ENCODE measurements at places on chromosomes 12 and 14. TPM values are rescaled to one million over a fixed set of nuclear protein-coding genes. Genes with fewer than 3 reads are reported as not detected.

Gene AVPR1A
- total RNA-seq = 1.5 TPM

Gene RFLNA
- 7.8 TPM for total RNA-seq

Gene INHBC
- 0.18 TPM for total RNA-seq

Gene CLECL1
- not detected for total RNA-seq

Gene SLC39A5
- not detected for total RNA-seq

Gene ARMH4
- total RNA-seq = 3.2 TPM

Gene ATN1
- total RNA-seq = 50.1 TPM

DNA sequence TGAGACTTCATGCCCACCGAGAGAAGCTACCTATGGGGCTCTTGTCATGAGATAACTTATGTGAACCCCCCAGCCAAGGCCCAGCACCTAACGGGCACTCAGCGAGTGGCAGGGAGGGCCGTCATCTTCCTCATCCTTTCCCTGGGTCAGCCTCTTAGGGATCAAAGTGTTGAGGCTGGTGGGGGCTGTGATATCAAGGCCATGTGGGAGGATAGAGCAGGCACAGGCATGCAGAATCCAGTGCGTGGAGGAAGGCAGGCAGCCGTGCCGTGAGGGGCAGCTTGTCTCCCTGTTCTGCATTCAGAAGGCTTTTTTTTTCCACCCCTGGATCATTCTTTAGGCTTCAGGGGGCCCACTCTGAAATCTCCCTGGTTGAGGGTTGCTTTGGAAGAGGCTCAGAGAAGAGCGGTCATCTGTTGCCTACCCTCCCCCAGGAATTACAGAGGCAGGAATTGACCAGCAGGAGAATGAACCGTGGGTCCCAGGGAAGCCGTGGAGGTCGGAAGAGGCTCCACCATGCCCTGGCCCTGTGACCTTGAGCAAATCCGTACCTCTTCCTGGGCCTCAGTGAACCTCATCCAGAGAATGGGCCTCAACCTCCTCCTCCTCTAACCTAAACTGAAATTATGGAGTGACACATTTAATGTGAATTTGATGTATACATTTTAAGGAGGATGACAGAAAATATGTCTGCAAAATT lies 62.8 kb downstream of the BEGAIN start:
- H3K36me3 ChIP-seq = peaks cover 10% of the 10 kb centered on the region
- H3K27me3 ChIP-seq = no peaks in the 10 kb centered on the region
- no peak overlapping the region for H3K27ac ChIP-seq

DNA sequence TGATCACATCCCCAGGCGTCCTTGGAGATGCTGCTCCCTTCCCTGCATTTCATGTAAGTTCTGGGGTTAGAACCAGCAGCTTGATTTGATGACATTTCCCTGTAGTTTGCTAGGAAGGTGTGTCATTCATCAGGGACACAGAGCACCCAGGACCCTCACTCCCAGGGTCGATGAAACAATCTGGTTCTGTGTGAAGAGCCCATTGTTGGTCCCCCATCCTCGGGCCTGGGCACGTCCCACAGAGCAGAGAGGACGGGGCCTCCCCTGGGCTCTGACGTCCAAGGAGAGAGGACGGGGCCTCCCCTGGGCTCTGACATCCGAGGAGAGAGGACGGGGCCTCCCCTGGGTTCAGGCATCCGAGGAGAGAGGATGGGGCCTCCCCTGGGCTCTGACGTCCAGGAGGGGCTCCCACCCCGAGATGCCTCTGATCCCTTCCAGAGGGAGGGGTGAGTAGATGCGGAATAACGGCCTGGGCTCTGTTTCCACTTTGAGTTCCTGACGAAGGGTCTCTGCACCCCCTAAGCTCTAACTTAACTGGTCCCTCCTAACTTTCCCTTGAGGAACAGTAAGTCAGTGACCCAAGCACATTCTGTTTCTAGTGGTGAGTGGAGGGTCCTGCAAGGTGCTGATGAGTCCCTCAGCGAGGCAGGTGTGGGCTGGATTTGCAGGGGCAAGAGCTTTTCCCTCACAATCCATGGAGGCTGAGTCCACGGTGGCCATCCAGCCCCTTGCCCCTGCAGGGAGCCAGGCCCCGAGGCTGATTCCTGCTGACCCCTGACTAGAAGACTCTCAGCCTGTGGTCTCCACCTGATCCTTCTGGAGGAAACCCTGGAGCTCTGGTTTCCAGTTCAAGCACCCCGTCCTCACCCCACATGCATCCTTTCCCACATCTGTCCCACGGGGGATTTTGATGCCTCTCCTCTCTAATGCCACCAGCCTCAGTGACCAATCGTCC lies 35.5 kb upstream of the SFSWAP start:
- H3K27ac ChIP-seq = no peak overlapping the region
- H3K4me3 ChIP-seq = no peak overlapping the region
- no peaks in the 10 kb centered on the region for H3K36me3 ChIP-seq
- peaks cover 3% of the 10 kb centered on the region for H3K27me3 ChIP-seq
- no peaks in the 10 kb centered on the region for H3K4me1 ChIP-seq
- no peak for DNase-seq

GRCh38 chr12:49790741-49791555 lies 37.3 kb downstream of the NCKAP5L start:
- H3K4me3 ChIP-seq = no peak overlapping the region
- H3K4me1 ChIP-seq = no peaks in the 10 kb centered on the region
- no peaks in the 10 kb centered on the region for H3K27me3 ChIP-seq
- peaks cover 8% of the 10 kb centered on the region for H3K36me3 ChIP-seq
- no peak for DNase-seq

- no peak overlapping the region for H3K4me3 ChIP-seq
- no peaks in the 10 kb centered on the region for H3K36me3 ChIP-seq
- no peaks in the 10 kb centered on the region for H3K4me1 ChIP-seq
- no peaks in the 10 kb centered on the region for H3K27me3 ChIP-seq
Measured at GRCh38 chr12:34294671-34295365, 272.5 kb downstream of the ALG10 start.

- H3K27ac ChIP-seq = no peak overlapping the region
- no peaks in the 10 kb centered on the region for H3K4me1 ChIP-seq
- H3K36me3 ChIP-seq = no peaks in the 10 kb centered on the region
- H3K4me3 ChIP-seq = no peak overlapping the region
- no peaks in the 10 kb centered on the region for H3K27me3 ChIP-seq
Measured at GRCh38 chr12:29889737-29890136, 106.0 kb upstream of the TMTC1 start.

- no peak overlapping the region for H3K27ac ChIP-seq
- no peaks in the 10 kb centered on the region for H3K36me3 ChIP-seq
- no peak for DNase-seq
- H3K4me1 ChIP-seq = no peaks in the 10 kb centered on the region
- no peak overlapping the region for H3K4me3 ChIP-seq
Measured at GRCh38 chr12:116697716-116698115, 40.2 kb downstream of the SPRING1 start.

GRCh38 chr12:115872212-115872611 lies 405.3 kb downstream of the MED13L start:
- no peak for DNase-seq
- no peaks in the 10 kb centered on the region for H3K27me3 ChIP-seq
- peaks cover 29% of the 10 kb centered on the region for H3K4me1 ChIP-seq
- no peak overlapping the region for H3K27ac ChIP-seq
- H3K4me3 ChIP-seq = no peak overlapping the region
- no peaks in the 10 kb centered on the region for H3K36me3 ChIP-seq

Measured in psoas muscle (tissue), 8 donors.